ENCODE measurements at places on chromosomes 6 and 20.

GRCh38 chr6:31399589-31400466 lies 3.6 kb upstream of the MICA start:
- peak; percentile 82 for DNase-seq

- peak; percentile 21 for DNase-seq
These were observed 168.7 kb upstream of the LRFN2 start for GRCh38 chr6:40755749-40756452.

DNA sequence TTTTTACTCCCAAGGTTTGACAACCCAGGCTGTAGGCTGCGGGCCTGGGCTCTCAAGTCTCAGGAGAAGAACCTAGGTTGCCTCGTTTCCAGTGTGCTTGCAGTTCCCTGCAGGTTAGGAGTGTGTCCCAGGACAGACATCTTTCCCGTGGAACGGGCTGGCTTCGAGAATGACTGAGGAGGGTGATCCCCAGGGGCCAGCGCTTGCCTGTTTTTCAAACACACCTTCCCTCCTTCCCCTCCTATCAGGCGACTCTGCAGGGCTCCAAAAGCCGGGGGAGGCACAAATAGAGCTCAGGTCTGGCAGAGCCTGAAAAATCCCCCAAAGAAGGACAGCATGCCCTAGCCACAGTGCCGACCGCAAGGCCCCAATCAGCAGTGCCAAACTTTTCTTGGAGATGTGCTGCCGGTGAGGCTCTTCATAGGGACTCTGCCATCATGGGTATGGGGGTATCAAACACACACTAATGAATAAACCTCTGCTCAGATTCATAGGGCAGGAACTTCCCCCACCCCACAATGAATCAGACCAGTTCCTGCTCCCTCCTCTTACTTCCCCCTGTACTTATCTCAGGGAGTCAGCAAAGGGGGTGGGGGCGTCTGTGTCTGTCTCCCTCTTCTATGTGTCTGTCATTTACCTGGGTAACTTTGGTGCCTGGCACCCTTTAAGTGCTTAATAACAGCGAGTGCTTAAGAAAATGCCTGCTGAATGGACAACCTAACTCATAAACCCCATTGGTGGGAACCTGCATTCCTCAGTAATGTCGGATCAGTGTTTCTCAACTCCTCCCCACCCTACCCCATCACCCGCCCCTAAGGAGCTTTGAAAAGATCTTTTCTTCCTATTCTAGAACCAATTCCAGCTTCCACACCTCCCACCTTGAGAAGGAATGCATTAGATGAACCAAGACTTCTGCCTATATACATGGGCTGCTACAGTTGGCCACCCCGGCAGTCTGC lies 1.6 kb downstream of the KCNG1 start:
- DNase-seq = no peak

- DNase-seq = no peak
These were observed 12.0 kb downstream of the TCP1 start for GRCh38 chr6:159777240-159777904.

DNA sequence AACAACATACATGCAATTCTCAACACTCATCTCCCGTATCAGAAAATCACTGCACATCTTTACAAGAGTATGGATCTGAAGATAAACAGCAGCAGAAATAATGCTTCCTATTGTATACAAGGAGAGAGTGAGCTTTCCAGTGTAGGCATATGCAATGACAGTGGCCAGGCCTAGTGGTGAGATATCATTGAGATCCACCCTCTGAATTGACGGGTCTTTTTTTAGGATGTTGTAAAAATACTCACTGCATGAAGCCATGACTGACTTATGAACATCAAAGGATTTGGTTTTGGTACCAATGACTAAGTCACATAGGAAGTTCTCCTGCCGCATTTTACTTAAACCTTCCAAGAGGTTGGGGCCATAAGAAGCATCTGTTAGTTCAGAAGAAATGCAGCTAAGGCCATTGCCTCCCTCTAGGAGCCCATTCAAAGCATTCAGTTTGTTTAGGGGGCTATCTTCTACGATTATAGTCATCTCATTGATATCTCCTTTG lies 10.8 kb downstream of the KLHL31 start:
- DNase-seq = no peak

DNA sequence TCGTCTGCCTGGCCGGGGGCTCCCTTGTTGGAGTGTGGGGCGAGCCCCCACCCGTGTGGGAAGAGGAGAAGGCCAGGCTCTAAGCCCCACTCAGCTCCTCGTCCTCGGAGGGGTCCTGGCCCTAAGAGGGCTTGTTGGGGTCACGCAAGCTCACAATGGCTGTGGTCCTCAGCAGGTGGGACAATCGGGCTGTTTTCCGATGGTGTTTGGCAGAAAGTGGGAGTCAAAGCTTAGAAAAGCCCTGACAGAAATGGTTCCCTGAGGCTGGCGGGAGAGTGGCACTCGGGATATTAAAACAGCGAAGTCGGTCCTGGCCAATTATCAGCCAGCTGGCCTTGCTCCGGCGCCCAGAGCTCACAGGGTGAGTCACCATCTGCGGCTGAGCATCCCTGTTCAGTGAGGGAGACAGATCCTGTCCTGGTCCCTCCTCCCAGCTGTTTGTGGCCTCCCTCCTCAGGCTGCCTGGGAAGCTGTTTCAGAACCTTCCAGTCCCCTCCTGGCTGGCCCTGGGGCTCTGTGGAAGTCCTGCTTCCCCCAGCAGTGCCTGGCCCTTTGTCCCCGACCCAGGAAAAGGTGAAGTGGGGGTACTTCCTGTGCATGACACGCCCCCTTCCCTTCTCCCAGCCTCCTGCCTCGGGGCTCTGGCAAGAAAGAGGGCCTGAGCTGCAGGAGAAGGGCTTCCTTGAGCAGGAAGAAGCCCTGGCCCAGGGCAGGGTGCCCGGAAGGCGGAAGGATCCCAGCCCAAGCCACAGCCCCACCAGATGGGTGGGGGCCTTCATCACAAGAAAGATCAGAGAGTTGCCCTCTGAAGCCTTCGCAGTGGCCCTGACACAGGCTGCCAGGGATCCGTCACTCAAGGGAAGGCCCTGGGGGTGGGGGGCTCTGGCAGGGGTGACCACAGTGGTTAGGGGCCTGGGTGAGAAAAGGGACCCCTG lies 53.6 kb upstream of the BHLHE23 start:
- DNase-seq = no peak

- peak; percentile 30 for DNase-seq
These were observed 550 bp downstream of the PLAGL2 start for GRCh38 chr20:32206760-32207625.

- DNase-seq = no peak
These were observed 236.7 kb downstream of the CDC5L start for GRCh38 chr6:44624226-44624625.
